ENCODE measurements at places on chromosomes 4 and X. TPM values are rescaled to one million over a fixed set of nuclear protein-coding genes. Genes with fewer than 3 reads are reported as not detected.

The RPL34 gene
- 1,293 TPM for total RNA-seq

The GSX2 gene
- not detected for total RNA-seq

The SLC2A9 gene
- total RNA-seq: 0.26 TPM

The TKTL2 gene
- total RNA-seq: not detected

The MXD4 gene
- 47.1 TPM for total RNA-seq

DNA sequence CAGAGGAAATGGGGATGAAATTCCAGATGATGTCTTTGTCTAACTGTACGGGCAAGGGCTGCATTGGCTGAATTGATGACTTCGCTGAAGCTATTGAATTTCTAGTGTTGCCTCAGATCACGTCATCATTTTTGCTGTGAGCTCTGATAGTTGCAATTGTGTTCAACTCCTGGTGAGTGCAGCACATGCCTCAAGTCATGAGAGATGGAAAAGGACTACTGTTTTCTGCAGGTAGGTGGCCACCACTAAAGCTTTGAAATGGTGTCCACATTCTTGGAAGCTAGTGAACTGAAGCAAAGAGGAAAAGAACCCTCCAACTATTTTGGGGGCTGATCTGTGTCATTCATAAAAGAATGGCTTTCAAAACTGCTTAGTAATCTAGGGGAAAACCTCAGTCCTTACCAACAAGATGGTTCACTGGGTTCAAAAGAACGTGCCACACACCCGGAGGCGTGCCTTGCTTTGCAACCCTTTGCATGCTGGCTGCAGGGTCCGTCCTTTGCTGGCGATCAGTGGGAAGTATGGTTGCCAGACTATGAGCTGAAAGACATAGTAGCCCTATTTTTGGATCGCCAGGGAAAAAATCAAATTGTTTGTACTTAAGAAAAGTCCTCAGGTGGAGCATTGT, 88.1 kb upstream of the STOX2 start:
- DNase-seq: no peak

- no peak for DNase-seq
Observed at GRCh38 chr4:156673483-156673882, 298.1 kb downstream of the PDGFC start.

- DNase-seq: no peak
Observed at GRCh38 chr4:93879919-93880318, 51.4 kb downstream of the ATOH1 start.

DNA sequence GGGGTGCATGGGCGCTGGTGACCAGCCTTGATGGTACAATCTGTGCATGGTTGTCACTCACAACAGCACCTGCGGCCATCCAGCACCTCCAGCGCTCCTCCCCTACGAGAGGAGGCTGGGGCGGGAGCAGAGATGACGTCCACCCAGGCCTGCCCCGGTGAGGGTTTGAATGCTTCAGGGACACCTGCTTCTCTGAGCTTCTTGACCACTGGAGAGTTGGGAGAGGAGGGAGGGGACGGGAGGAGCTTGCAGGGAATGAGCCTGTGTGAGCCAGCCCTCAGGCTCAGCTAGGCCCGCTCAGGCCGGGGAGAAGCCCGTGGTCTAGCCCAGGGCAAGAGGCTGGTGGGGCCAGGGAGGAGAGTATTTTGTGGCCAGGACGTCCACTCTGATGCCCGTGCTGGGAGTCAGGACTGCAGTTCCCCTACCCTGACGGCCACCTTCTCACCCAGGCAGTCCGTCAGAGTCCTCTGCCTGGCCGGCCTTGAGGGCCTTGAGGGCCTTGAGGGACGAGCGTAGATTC, 59.2 kb downstream of the CPZ start:
- no peak for DNase-seq

- DNase-seq: no peak
Observed at GRCh38 chr4:153183146-153183545, 21.1 kb upstream of the TRIM2 start.

DNA sequence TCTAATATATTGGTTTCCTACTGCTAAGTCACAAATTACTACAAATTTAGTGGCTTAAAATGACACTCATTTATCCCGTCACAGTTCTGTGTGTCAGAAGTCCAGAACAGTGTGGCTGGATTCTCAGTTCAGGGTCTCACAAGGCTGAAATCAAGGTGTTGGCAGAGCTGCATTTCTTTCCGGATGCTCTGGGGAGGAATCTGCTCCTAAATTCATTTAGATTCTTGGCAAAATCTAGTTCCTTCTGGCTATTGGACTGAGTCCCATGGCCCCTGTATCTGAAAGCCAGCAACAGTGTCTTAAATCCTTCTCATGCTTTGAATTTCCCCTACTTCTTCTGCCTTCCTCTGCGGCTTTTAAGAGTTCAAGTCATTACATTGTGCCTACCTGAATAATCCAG, 103.1 kb upstream of the BMP3 start:
- no peak for DNase-seq

DNA sequence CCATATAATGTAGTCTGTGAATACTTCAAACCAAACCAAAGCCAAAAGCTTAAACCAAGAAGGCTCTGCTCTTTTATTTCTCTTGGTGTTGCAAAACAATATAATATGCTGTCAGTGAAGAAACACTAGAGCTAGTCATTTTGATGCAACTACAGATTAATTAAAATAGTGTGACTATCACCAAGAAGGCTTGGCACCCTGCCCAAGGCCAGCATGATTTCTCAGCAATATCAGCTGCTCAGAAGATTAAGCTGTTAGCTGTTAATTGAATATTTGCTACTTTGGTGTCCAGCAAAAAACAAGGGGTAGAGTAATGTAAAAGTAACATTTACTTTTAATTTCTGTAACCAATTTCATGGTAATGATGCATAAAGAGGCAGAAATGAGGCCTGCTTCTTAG, 104.9 kb upstream of the PRPS2 start:
- no peak for DNase-seq

GRCh38 chrX:14232688-14233087, 203.0 kb upstream of the GEMIN8 start:
- DNase-seq: no peak

- DNase-seq: no peak
Observed at GRCh38 chr4:76704133-76704881, 193.6 kb downstream of the SOWAHB start.

- DNase-seq: no peak
Observed at GRCh38 chrX:14411326-14411725, 118.0 kb upstream of the GLRA2 start.

DNA sequence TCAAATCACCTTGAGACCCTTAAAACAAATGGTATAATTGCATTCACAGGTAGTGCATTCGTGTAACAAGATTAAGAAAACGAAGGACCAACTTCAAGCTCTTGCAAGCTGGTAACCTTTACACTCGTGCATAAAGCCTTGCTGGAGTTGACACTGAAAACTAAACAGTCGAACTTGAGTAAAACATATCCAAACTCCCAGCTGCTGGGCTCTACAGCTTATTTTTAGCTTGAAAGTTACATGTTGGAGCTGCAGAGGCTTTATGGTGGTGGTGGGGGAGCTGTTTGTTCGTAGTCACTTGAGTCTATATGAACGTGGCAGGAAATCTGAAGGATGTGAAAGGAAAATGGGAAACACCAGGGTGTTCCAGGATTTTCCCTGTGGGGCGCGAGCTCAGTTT, 2.7 kb upstream of the WDR1 start:
- no peak for DNase-seq

DNA sequence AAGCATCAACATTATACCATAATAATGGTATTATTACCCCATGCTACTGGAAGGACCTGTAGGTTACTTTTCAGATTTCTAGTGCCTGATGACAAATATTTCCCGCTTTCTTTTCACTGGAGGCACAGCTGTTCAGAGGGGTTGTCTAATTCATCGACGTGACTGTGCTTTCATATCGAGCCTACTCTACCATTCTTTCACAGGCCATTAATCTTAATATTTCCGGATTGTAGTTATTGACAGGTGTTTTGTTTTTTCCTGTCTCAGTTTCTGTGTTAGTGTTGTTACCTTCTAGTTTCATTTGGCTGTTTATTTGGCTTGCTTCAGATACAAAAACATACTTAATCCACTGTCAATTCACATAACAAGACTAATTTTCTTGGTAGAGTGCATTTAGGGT, 330.9 kb downstream of the SPOCK3 start:
- no peak for DNase-seq

DNA sequence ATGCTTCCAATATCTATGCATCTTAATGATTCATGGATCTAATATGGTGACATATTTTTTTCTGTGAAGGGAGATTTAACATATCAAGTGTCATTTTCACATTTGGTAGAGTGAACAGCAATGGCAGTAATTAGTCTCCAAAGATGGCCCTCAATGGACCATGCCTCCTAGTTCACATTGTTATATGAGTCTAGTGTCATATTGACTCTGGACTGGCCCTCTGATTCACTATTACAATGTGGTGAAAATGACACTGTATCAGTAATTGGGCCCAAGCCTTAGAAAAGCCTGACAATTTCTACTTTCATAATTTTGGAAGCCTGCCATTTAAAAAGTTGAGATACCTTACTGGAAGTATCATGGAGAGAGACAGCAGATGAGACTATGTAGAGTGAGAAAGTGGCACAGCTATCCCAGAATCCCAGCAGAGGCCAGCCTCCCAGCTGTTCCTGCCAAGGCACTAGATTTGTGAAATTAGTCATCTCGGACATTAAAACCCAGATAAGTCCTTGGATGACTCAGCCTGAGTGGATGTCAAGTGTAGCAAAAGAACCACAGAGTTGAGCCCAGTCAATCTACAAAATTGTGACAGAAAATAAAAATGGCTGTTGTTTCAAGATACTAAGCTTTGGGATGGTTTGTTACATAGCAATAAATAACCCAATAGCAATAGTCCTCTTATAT, 68.4 kb downstream of the ARHGEF38 start:
- DNase-seq: no peak

DNA sequence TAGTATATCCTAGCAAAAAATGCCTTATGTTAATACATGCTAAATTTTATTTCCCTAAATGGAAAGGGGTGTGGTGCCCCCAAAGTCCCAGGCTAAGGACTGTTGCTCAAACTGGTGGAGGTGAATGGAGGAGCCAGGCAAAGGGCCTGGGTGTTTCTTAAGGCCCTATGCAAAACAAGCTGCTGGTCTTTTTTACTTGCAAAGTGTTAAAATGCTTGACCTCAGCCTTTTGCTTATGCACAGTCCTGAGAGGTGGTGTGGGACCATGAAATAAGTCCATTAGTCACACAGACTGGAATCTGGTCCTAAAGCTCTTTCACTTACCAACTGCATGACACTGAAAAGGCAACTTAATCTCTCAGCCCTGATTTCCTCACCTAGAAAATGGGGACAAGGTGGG, 223.5 kb upstream of the MBNL3 start:
- DNase-seq: no peak

GRCh38 chr4:171602638-171603355, 210.4 kb upstream of the GALNTL6 start:
- no peak for DNase-seq

- DNase-seq: no peak
Observed at GRCh38 chrX:68820476-68821110, 8.2 kb upstream of the EFNB1 start.

DNA sequence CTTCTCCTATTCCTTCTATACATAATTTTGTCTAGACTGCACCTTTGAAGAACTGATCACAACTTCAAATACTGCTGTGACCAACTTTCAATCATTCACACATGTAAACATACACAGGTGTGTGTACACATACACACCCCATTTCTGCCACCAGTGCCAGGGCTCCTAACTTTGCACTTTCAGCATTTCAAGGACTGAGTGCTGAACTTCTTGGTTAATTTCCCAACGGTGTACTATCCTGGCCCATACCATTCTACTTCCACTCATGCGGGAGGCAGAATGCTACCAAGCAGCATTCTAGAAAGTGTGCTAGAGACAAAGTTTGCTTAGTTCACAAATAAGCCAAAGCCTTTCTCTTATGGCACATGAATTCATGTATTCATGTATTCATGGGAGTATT, 51.2 kb downstream of the RPGR start:
- DNase-seq: no peak

GRCh38 chr4:54942721-54943120, 182.7 kb downstream of the KDR start:
- DNase-seq: no peak

DNA sequence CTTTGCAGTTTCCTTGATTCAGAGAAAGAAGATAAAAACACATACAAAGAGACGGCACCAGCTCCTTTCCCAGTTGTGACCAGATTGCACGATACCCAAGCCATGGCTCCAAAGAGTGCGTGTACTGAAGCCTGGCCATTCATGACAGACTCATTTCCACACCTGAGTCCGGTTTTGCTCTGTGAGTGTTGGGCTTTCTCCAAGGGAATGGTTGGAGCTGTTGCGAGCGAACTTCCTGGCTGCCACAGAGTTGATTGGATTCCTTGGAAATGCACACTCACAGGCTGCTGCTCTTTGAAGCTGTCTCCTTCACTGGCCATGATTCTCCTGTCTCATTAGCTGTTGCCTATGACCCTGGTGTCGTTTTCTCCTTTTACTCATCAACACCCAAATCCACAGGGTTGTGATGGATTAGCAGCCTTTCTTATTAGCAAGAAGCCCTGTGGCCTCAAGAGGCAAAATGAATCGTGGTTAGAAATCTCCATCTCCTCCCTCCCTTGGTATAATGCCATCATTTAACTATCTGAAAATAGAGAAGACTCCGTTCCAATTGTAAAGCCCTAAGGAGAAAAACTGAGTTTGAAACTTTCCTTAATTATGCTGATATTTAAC, 43.9 kb upstream of the BBS12 start:
- DNase-seq: no peak

DNA sequence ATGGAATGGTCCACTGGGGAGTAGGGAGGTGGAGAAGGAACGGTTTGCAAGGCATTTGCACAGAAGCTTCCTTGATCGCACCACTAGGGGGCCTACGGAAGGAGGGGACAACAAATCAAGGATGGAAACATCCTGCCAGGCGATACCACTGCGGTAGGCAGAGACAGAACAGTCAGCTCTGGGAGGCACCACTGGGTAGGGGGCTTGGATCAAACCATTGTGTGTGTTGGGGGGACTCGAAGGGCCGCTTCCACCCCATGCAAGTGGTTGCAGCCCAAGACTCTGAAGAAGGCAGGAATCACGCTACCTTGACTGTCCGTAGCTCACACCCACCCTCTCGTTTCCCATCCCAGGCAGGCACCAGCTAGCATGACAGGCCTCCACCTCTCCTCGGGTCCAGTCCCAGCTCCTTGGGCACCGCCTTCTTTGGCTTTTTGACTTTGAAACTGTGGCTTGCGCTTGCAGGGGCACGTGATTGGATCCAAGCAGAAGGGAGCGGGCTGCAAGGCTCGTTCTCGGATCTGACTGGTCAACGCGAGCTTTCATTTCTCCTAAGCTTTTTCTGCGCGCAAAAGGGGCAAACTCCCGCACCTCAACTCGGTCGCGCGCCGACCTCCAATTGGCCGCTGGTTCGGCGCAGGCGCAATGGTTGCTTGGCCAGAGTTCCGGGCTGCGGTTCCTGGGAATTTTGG, 28.4 kb downstream of the GAGE1 start:
- DNase-seq: no peak

All from neural crest cell (in vitro differentiated cells).